ENCODE measurements at places on chromosomes 1 and 21.

GRCh38 chr1:156766298-156767100 lies 836 bp upstream of the PRCC start:
- no peak for DNase-seq

GRCh38 chr1:22128392-22128791 lies 14.5 kb downstream of the WNT4 start:
- DNase-seq: no peak

DNA sequence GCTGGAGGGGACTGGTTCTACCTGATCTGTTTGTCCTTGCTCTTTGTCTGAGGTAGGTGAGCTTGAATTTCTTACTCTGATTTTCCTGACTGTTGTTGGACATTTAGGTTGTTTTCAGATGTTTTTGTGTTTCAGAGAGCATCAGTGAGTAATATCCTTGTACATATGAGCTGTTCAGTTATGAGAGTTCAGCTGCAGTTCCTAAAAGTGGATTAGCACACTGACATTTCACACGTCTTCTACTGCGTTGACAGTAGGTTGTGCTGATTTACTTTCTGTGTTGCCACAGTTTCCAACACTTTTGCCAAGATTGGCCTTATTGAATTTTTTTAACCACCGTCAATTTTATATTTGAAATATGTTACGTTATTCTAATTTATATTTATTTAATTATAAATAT lies 27.7 kb downstream of the CXADR start:
- no peak for DNase-seq

DNA sequence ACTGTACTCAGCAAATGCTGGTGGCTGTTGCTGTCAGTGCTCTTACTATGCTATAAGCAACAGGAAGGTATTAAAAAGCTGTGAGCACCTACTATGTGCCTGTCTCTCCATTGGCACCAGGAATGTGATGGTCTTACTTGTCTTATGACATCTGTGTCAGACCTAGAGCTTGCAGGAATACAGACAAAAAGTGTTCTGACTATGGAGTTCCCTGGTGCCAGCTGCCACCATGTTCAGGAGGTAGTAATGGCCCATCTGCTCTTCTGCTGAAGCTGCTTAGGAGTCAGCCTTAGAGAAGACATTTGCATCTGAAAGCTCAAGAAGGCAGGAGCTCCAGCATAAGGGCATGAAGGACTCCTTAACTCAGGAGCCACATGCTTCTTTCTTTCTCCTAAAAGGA lies 52.3 kb downstream of the MAB21L3 start:
- DNase-seq: no peak

- no peak for DNase-seq
Observed at GRCh38 chr1:28507646-28508434, 2.0 kb downstream of the RCC1 start.

- no peak for DNase-seq
Observed at GRCh38 chr1:233340966-233341516, 13.5 kb downstream of the MAP3K21 start.

GRCh38 chr1:20684050-20684620 lies 23.0 kb upstream of the DDOST start:
- no peak for DNase-seq

DNA sequence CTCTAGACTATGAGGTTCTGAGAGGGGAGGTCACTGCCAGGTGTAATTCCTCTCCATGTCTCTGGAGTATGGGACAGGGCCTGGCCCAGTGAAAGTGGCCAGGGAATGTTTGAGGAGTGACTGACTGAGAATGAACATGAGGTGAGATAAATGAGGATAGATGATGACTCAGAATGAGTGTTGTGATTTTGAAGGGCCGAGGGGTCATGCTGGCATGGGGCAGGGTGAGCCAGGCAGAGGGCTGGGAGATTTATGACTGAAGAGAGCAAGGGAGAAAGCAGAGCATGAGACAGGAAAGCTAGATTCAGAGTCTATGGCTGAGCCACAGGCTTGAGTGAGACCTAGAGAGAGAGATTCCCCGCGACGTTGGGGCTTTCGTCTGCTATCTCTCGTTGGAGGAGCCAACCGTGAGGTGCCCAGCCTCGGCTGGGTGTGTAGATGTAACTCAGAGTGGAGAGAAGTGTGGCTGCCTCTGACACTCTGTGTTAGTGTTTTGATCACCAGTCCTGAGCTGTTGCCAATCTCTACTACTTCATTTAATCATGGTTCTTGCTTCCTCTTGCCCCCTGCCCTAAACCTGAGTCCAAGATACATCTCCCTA lies 50.1 kb downstream of the FOXD2 start:
- DNase-seq: no peak

DNA sequence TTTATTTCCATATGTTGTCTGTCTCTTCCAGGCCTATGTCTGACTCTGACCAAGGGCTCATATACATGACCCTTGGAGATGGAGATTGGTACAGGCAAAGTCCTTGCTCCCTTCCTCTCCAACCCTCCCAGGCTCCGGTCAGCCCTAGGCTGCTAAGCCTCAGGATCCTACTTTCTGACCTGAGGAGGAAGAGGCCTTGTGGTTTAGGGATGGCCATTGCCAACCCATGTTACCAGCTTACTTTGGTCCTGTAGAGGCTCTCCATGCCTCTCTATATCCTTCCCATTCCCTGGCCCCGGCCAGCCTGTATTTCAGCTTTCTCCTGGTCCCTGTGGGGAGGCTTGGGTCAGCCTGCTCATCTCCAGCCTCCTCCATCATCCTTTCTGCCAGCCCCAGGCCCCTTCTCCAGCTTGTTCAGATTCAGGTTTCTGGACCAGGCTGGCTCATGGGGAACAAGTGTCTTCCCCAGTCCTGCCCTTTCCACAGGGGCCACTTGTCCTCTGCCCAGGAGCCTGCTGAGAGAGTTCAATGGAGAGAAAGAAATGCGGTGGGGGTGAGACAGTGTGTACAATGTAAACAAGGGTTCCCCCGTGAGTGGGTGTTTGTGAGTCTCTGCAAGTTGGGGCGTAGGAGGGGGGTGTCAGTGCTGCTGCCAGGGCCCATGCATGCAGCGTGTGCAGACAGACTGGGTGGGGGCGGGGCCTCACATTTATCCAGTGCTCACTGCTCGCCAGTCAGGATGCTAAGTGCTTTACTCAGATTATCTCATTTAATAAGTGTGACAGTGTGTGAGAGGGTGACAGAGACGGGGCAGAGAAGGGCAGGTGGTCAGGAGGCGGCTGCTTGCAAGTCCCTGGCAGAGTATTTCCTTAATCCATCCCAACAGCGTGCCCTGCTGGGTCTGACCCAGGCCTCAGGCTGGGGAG lies 31.3 kb upstream of the FOXO6 start:
- DNase-seq: no peak

DNA sequence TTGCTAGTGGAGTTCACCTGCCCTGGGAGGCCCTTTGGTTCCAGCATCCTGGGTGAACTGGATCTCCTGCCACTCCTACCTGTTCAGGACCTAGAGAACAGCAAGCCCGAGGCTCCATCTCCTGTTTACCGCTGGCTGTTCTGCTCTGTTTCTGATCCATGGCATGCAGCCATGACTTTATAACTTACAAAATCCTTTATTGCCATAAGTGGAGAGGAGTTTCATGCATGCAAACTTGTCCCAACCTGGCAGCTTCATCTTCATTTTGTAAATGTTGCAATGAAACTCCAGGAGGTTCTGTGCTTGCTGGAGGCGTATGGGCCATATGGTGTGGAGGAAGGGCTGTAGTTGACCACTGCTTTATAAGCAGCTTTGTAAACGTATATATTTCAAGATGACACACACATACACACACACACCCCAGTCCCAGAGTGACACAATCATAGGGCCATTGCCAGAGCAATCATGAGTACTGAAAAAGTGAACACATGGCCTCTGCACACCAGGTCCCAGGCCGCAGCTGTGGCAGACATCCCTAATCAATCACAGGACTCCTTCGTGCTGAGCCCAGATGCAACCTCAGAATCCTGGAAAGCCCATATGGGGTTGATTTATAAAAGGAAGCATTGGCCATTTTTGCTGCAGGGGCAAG lies 69.0 kb downstream of the UBIAD1 start:
- no peak for DNase-seq

DNA sequence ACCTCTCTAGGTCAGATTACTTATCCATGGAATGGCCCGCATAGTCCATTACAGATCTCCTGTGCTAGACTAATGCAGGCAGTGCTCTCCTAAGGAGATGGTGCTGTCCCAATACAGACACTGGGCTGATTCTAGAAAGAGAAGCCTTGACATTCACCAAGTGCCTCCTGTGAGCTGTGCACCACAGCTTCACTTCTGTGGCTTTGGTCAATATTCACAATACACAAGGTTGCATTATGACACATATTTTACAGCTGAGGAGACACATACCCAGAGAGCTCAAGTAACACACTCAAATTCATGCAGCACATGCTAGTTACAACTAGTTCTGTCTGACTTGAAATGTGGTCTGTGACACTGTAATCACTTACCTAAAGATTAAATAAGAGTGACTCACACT lies 59.4 kb upstream of the LRRC8B start:
- DNase-seq: no peak

DNA sequence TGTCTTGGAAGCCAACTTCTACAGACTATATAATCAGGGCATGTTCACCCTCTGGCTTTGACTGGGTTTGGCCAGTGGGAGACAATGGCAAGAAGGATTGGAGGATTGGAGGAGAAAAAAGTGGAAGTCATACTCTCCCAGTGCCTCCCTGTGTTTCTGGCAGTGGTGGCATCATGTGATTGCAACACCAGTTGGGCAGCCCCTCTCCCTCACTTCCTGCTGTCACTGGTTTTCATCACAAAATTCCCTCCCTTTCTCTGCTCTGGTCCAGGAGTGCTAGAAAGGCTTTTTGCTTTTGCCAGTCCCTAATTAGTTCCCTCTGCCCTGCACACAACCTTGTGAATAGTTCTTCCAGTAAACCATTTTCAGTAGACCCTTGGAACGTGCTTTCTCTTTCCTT lies 3.7 kb upstream of the QSOX1 start:
- no peak for DNase-seq

GRCh38 chr1:107379826-107380225 lies 239.0 kb downstream of the NTNG1 start:
- DNase-seq: no peak

DNA sequence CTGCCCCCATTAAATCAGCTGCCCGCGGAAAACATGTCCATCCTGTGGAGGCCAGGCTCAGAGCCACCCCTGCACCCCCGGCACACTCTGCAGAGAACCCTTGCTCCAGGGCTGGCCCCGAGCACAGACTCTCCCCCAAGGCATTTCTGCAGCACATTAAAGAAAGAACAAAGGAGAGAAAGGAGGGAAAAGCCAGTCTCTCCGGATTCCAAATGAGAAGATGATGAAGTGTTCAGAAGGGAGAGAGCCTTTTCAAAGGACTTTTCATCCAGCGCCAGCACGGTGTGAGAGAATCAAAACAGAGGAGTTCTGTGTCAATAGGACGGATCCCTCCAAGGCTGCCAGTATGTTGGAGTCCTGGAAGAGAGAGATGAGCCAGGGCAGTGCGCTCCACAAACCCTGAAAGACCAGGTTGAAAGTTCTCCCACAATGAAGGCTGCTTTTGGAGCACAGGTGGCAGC lies 498.3 kb downstream of the NPHP4 start:
- DNase-seq: no peak

DNA sequence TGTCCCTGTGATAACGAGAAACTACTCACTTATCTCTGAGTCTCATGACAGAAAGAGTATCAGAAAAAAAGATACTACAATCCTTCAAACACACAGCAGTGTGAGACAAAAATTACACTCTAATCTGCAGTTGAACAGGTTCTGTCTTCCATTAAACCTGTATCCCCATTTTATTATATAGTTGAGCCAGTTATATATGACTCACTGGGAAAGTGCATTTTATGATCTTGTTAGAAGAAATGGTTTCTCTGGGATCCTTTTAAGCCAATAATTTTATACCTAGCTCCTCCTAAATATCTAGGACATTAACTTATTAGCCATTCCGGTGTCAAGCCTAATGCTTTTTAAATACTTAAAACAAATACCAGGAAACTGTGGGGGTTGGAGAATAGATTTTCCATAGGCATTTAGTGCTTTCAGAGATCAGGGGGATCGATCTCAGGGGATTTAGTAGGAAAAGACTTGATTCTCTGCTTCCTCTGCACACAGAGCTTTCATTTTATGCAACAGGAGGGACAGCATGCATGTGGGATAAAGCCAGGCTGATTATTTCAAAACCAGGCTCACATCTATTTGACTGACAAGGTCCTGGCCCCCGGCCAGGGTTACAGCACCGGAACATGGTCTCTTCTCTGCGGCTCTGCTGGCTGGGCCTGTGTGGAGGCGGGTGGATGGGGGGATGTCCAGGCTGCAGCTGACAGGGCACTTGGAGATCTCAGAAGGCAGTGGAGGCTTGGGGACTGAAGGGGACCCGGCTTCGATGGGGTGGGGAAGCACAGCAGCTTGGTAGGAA lies 310.6 kb downstream of the DISC1 start:
- DNase-seq: no peak

- DNase-seq: no peak
Observed at GRCh38 chr1:110717179-110717578, 42.4 kb upstream of the KCNA3 start.

GRCh38 chr1:51624855-51625254 lies 8.0 kb downstream of the OSBPL9 start:
- DNase-seq: no peak

DNA sequence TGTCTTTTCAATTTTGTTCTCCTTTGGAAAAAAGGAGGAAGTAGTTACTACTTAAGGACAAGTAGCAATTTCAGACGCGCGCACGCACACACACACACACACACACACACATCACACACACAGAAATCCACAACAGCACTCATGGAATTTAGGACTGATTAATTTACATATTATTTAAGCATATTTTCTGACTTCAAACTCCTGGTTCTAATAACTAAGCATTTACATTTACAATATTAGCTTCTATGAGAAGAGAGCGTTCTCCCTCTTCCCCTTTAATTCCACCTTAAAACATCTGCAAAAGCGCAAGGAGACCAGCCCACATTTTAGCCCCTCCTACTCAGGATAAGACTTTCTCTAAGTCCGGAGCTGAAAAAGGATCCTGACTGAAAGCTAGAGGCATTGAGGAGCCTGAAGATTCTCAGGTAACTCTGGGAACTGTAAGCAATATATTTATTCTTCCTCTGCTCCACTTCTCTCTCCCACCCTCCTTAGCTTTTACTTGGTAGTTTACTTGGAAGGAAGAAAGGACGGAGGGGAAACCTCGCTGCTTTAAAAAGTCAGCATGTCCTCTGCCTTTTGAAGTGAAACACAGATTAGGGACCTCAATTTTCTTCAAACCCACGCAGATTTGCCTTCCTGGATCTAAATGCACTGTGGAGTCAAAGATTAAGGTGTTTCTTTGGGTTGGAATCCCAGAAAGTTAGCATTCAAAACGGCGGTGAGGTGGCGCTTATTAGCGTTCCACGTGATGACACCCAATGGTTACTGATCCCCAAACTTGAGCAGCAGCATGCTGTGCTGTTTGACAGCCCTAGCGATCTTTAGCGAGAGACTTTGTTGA lies at the start of gene PLA2G4A:
Gene PLA2G4A, plus strand, starts transcription at position 339 of the 844 bp plus-strand sequence. CDS start 25,406 bp downstream, outside the sequence.
- DNase-seq: no peak

All from stimulated activated CD8-positive, alpha-beta memory T cell treated with anti-CD3 and anti-CD28 coated beads, Interleukin-15, amount 100 ng/mL, for 4 hours (primary cell).